ENCODE measurements at places on chromosomes 4 and X.

- no peak for DNase-seq
These were observed 250.0 kb downstream of the GPM6A start for GRCh38 chr4:175562111-175562510.

- no peak for DNase-seq
These were observed 629.1 kb upstream of the ATOH1 start for GRCh38 chr4:93199492-93199891.

GRCh38 chr4:188198982-188199792, 59.9 kb downstream of the TRIML1 start:
- no peak for DNase-seq

DNA sequence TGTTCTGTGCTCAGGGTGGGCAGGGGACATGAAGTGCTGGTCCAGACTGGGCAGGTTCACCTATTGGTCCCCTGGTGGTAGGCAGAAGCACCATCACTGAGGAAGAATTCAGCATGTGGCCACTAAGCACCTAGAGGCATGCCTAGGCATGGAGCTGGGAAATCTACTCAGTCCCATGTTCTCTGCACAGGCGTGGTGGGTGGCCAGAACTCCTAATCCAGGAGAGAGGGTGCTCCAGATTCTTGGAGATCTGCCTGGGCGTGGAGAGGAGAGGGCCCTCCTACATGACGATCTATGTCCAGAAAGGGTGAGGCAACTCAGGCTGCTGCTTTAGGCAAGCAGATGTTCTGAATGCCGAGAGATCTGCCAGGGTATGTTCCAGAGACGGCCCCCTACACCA, 44.6 kb upstream of the MAGEC2 start:
- DNase-seq, result no peak

GRCh38 chrX:117919755-117920154, 196.9 kb downstream of the KLHL13 start:
- DNase-seq, result no peak

GRCh38 chr4:146033149-146033548, 94.5 kb upstream of the ZNF827 start:
- no peak for DNase-seq

DNA sequence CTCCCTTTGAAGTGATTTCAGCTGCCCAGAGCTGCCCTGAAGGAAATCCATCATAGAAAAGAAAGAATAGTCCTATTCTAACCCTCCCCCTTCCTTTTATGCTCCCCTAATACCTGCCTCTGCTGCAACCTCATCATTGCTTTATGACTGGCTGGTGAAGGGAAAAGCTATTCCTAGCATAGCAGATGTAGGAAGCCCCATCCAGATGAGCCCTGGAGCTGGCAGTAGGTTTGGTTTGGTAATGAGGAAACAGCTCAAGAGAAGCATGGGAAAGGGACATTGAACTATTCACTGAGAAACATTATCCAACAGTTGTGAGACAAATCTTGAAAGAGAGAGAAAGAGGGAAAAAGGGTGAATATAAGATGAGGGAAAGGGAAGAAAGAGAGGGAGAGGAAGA, 29.2 kb downstream of the ARSJ start:
- no peak for DNase-seq

DNA sequence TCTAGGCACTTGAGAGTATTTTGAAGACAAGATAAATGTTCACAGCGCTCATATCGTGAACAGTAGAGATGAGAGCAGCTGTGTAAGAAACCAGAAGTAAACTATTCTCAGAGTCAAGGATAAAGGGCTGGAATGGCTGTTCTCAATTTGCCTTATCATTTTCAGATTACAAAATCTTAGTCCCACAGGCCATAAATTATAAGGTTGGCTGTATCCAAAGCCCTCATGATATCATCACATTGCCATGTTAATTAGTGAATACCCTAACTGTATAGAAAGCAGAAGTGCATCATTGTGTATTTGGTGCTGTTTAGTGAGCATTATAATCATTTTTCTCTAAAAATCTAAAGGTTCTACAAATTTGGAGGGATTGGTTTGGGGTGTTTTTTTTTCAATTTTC, 168.9 kb upstream of the EDNRA start:
- no peak for DNase-seq
